Activated naive CD4-positive, alpha-beta T cell treated with Interleukin-2 at 50 U/mL for 16 hours (primary cell): ENCODE measurements at places on chromosomes 16 and 17.

GRCh38 chr16:51154271-51155171 lies 3.5 kb upstream of the SALL1 start:
- no peak for DNase-seq

- no peak for DNase-seq
Measured at GRCh38 chr17:41695134-41695661, 6.5 kb downstream of the EIF1 start.

- DNase-seq: no peak
Measured at GRCh38 chr16:85673529-85674417, 15.0 kb downstream of the GINS2 start.

- DNase-seq: no peak
Measured at GRCh38 chr16:70730031-70730430, 44.2 kb upstream of the MTSS2 start.

DNA sequence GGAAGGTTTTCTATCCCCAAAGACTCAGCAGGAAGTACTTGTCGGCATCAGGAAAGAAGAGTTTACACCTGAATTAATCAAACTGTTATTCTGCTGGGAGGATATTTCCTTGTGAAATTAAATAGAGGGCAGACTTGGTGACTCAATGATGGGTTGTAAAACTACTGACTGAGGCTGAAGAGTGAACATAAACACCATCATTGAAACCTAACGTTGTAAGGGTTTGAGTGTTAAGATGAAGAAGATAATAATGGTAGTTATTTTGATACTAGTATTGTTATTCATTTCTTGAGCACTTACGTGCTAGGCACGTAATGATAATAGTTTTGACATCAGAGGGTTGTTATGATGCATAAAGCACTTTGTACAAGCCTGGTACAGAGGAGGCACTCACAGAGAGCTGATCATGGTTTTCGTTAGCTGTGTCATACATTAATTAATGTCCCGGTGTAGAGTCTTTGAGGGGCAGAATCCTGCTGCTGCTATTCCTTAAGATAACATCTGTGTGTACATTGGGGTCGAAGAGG lies 64.2 kb upstream of the CACNG3 start:
- DNase-seq: no peak

GRCh38 chr16:48444574-48444973 lies 59.4 kb upstream of the SIAH1 start:
- DNase-seq: no peak

- no peak for DNase-seq
Measured at GRCh38 chr16:57813466-57813865, 11.2 kb upstream of the KIFC3 start.

DNA sequence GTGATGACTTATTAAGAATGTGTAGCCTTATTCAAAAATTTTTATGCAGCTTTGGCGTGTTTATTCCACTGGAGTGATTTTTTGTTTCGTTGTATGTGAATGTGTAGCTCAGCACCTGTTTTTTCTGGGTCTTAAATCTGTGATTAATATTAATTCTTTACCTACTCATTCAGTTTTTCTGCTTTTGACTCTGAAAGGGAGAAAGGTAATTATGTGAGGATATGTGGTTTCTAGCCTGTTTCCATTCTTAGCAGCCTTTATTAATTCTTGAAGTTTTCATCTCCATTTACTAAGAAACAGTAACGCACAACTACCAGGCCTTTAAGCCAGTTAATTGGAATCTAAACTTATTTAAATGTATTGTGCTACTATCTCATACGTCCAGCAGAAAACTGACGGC lies 7.0 kb downstream of the HEATR3 start:
- no peak for DNase-seq

DNA sequence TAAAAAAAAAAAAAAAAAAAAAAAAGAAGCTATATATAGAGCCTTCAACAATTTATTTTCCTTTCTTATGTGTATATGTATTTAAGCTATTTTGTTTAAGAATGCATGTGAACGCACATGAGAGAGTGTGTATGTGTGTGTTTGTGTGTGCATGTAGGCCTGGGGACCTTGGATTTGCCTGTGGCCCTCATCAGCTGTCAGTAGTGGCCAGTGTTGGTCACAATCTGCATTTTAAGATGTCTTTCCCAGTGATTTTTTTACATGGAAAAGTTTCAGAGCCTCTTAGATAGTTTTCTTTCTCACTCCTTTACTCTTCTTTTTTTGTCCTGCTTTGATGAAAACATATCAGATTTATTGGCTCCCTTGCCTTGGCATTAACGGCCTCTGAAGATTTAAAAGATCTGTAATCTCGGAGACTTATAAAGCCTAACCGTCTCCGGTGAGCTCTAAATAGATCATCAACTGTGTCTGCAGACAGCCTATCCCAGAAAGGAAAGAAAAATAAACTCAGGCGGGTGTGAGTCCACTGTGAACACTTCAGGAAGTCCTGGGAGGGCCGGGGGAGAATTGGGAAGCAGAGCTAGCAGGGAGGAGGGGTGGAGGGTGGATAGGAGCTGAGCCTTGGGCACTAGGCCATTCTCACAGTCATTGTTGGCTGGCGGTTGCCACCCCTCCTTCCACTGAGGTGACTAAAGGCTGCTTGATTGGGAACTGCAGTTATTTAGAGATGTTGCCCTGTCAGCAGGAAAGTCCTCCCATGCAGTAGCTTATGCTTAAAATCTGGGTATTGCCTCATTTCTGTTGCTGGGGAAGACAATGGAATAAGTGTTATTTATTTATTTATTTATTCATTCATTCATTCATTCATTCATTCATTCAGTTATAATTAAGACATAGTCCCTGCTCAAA lies 86.8 kb downstream of the WWP2 start:
- no peak for DNase-seq

DNA sequence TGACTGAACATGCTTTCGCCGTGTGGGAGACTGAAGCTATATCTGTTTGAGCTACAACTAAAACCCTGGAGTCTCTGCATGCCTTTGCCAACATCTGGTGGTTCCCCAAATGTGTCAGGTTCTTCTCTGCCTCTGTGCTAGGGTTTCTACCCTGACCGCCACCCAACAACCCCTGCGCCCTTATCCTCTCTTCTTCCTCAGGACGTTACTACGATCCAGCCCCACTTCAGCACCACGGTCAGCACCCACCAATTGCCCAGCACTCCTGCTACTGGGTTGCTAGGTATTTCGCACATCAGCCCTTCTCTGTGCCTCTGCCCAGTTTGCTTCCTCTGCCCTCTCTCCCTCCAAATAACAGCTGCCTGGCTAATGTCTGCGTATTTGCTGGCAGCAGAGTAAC lies 106.3 kb upstream of the HSBP1 start:
- no peak for DNase-seq

GRCh38 chr17:28871056-28871579 lies 16.3 kb downstream of the ERAL1 start:
- peak; percentile 21 for DNase-seq

DNA sequence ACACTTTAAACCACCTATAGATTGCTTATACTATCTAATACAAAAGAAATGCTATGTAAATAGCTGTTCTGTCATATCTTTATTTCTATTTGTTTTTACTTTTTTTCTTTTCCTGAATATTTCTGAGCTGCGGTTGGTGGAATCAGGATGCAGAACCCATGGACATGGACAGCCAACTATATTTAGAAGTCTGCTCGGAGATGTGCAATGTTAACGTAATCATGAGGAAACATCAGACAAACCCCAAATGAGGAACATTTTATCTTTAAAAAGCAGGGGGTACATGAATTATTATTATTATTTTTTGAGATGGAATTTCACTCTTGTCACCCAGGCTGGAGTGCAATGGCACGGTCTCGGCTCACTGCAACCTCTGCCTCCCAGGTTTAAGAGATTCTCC lies 31.4 kb upstream of the GHDC start:
- DNase-seq: no peak

GRCh38 chr17:43151880-43152456 lies 19.0 kb upstream of the NBR1 start:
- no peak for DNase-seq

DNA sequence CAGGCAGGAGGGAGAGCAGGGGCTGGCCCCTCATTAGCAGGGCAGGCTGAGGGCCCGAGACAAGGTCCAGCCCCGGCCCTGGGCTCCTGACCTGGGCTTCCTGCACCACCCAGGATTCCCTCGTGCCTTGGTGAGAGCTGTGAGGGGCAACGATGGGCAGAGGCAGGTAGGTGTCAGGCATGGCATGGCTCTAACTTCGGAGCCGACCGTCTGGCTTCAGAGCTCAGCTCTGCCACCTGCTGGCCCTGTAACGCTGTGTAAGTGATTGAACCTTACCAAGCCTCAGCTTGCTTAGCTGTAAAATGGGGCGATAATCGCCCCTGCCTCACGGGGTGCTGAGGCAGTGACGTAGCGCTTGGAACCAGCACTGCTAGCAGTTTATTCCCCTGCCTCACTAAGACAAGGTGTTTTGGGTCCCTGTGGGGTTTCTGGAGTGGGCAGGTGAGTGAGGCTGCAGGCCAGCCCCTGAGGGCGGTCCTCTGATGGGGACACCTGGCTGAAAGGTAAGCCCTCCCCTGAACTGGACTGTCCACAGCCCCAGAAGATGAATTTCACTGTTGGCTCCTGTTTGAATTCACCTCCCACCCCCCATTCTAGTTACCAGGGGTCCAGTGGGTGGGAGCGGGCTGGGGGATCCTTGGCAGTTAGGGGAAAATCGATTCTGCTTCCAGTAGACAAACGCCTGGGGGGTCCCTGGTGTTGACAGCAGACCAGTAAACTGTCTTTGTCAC lies 184.8 kb upstream of the GSE1 start:
- peak; percentile 66 for DNase-seq

DNA sequence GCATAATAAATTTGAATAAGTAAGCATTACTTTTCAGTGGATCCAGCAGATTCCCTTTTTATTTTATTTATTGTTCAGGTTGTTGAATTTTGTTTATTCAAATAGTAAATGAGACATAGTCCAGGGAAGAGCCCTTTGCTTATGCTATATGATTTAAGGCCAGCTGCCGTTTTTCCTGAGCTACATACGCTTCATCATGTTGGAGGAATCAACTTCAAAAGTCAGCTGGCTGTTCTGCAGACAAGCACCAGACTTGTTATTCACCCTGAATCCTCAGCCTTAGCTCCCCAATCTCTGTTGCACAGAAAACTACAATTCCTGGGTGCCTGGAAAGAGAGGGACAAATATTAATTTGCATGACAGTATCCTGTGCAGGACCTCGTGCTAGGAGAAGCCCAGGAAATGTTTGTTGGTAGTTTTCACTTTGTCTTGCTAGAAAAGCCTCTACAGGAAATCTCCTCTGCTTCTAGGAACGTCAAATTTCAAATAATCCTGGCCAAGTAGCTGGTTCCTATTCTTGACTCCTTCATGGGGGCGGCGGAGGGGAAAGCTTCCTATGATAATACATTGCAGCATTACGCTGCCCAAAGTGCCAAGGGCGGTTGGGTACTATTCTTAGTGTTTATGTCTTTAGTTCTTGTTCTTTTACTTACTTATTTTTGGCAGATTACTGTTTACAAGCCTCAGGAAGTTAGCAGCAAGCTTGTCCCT lies 101.6 kb downstream of the PRKCA start:
- no peak for DNase-seq

- no peak for DNase-seq
Measured at GRCh38 chr17:61313461-61314326, 85.9 kb upstream of the TBX2 start.

DNA sequence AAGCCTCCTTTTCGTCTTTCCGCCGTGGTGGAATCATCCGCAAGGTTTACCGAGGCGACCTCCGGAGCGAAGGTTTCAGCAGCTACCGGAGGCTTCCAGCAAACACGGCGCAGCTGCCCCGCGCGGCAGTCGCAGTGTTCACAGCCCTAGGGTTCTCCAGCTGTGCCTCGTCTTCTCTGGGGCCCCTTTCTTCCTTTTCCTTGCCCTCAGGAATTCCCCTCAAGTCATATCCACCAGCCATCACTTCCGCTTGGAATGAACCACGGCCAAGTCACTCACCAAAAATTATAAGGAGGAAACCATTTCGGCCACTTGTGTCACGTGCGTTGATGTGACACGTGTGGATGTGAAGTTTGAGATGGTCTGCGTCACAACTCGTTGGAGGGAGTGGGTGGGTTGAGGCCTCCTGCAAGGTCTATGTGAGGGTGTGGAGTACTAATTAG lies 636 bp upstream of the ERN1 start:
- DNase-seq: peak; percentile 75

GRCh38 chr17:21689604-21690003 lies 2.7 kb upstream of the KCNJ18 start:
- DNase-seq: no peak

DNA sequence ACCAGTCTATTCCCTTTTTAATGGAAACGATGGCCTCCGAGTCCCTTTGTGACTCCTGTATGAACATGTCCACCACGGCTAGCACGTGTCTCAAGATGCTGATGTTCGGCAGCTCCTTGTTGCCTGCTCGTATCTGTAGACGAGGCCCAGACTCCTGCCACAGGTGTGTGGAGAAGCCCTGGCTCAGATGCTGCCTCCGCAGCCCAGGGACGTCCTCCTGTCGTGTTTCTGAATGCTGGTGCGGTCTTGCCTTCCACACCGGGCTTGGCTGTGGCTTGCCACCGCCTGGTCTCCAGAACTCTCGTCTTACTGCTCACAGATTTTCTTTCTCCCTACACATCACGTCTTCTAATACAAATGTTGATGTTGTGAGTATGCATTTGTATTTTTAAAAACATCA lies 17.0 kb downstream of the FOXF1 start:
- no peak for DNase-seq

GRCh38 chr17:8100111-8100510 lies 12.6 kb upstream of the ALOX12B start:
- DNase-seq: no peak

GRCh38 chr17:75524269-75524969 lies 1.1 kb upstream of the LLGL2 start:
- no peak for DNase-seq

GRCh38 chr16:85151603-85152413 lies 39.5 kb upstream of the CIBAR2 start:
- DNase-seq: no peak

GRCh38 chr17:34847938-34848337 lies 113.3 kb downstream of the CCT6B start:
- no peak for DNase-seq

GRCh38 chr16:9469512-9469911 lies 378.1 kb downstream of the HAPSTR1 start:
- DNase-seq: no peak

DNA sequence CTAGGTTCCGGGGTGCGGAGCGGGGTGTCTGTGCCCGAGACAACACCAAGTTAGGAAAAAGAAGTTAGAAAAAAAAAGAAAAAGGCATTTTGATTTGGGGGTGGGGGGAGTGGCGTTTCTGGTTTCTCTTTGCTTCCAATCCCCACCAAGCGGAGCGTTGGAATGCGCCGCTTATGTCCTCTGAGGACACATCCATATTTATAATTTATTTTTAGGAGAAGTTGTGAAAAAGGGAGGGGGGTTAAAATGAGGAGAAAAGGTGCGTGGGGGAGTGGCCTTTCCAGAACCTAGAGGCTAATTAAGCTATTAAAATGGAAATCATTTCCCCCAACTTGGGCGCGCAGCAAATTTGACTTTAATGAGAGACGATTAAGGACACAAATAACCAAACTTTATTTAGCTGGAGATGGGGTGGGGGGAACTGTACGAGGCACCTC lies 232.1 kb downstream of the MRTFB start:
- DNase-seq: no peak

- DNase-seq: peak; percentile 62
Measured at GRCh38 chr17:38798614-38799500, 499 bp downstream of the PIP4K2B start.

GRCh38 chr16:9908613-9909012 lies 273.6 kb downstream of the GRIN2A start:
- no peak for DNase-seq
